ENCODE measurements at places on chromosomes 2 and 18. TPM values are rescaled to one million over a fixed set of nuclear protein-coding genes. Genes with fewer than 3 reads are reported as not detected.

Gene NAT8
- not detected for total RNA-seq

GRCh38 chr2:156322686-156323231, 9.8 kb downstream of the NR4A2 start:
- DNase-seq = no peak

DNA sequence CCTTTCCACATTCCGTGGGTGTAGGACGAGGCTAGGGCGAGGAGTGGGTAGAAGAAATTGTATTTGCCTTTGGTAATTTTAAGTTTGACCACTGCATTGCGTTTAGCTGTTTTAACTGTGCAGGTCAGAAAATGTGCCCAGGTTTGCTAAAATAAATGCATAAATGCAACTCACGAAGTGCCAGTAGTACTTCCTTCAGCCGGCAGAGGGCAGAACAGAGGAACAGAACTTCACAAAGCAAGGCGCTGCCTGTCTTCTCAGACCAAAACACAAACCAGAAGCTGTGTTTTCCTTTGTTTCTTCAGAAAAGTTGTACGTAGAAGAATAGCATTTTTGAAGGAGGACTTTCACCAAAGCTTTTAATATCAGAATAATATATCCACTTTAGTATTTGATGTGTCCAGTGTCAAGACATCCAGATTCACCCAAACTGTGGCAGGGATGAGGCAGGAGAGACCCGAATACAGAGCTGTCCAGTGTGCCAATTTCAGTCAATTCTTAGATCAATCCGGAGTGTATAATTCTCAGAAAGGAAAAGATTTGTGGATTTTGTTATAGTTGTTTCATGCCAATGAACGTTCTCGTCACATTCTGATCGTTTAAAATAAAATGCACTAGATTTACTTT, 348.6 kb downstream of the DLGAP1 start:
- DNase-seq = peak; percentile 38

Gene TEKT4
- total RNA-seq = not detected

Gene GKN2
- total RNA-seq = not detected

DNA sequence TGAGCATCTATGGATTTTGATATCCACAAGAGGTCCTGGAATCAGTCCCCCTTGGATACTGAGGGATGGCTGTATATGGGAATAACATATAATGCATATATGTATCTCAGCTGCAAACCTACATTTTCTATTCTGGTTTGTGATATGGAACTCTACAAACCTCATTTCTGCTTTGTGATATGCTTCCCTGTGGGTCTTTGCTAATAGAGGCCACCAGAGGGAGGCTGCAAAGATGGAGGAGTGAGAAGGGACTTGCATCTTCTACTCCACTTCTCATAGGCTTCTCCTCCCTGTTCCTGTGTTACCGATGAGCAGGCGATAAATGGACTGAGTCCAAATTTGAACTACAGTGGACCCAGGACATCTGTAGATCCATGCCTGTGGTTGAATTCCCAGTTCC, 37.8 kb downstream of the ARID5A start:
- no peak for DNase-seq

GRCh38 chr2:74881626-74882298, 47.8 kb downstream of the HK2 start:
- no peak for DNase-seq

GRCh38 chr2:84906108-84906899, 848 bp downstream of the TMSB10 start:
- DNase-seq = no peak

DNA sequence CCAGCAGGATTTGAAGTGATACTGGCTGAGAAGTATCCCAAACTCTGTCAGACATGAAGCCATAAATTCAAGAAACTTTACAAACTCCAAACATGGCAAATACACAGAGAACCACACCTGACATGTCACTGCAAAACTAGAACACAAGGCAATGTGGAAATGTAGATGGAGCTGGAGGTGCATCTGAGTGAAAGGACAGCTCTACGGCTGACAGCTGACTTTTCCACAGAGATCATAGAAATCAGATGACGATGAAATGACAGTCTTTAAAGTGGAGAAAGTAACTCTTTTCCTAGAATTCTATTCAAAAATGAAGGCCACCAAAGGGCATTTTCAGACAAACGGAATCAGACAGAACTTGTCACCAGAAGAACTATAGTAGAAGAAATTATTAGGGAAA, 97.5 kb downstream of the LDLRAD4 start:
- DNase-seq = no peak

GRCh38 chr2:169363560-169364150, 1.3 kb upstream of the LRP2 start:
- DNase-seq = no peak

- DNase-seq = no peak
Measured at GRCh38 chr2:127820080-127820668, 9.2 kb upstream of the WDR33 start.

DNA sequence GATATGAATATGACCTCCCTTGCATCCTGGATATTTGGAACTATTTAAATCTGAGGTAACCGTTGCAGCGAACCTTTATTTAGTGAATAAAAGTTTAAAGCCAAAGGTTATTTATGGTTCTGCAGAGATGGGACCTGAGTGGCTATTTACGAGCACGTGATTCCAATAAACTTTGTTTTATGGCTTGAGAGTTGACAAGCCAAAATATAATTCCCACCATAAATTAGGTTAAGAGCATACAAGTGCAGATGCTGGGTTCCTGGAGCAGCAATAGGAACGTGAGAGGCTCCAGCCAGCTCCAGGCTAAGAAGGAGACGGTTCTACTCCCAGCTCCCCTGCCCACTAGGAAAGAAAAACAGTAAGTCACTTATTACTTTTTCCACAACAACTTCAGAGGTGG, 5.2 kb upstream of the HOXD4 start:
- no peak for DNase-seq

Gene EFR3B
- total RNA-seq = 0.09 TPM

DNA sequence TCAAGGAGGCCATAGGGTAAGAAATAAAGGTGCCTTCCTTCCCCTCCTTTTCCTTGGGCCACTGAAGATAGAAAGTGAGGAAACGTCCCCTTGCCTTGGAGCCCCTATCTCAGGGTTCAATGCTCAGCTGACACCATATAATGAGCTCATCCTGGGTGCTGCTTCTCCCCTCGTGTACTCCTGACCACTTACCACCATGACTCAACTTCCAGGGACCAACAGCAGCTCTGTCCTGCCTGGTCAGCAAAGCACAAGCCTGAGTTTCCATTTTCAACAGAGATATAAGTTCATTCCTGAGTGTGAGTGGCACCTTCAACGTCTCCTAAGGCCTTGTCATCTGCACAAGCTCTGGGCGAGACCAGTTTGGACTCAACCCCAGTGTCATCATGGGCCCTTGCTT, 151.2 kb downstream of the CAPN13 start:
- no peak for DNase-seq

Gene ANKZF1
- total RNA-seq = 45.5 TPM

- no peak for DNase-seq
Measured at GRCh38 chr18:24954341-24954740, 397.6 kb downstream of the ZNF521 start.

All from MCF 10A (cell line).